Esophagus squamous epithelium (tissue), 5 donors: ENCODE measurements at places on chromosomes 11 and 22. TPM values are rescaled to one million over a fixed set of nuclear protein-coding genes. Genes with fewer than 3 reads are reported as not detected.

Gene H19
- total RNA-seq = 4.7 TPM

Gene KCNJ11
- total RNA-seq = 1.1 TPM

Gene LINC01488
- total RNA-seq = not detected

Gene MS4A2
- total RNA-seq = not detected

Gene LRRC51
- total RNA-seq = 4.2 TPM

Gene KCNE3
- 8.4 TPM for total RNA-seq

Gene CLTCL1
- total RNA-seq = 6.5 TPM

Gene RAC2
- 27.1 TPM for total RNA-seq

Gene ARHGAP20
- total RNA-seq = 1.6 TPM

Gene NFAM1
- 1.9 TPM for total RNA-seq

Gene TMEM45B
- total RNA-seq = 30.1 TPM

Gene KCNQ1
- 0.61 TPM for total RNA-seq

Gene MAPK12
- 6.9 TPM for total RNA-seq

Gene RTN4RL2
- 0.66 TPM for total RNA-seq

Gene TIMP3
- 39.1 TPM for total RNA-seq

Gene TST
- 65.2 TPM for total RNA-seq

Gene PTPN5
- total RNA-seq = 0.95 TPM

Gene COMT
- 224 TPM for total RNA-seq
